ENCODE measurements at places on chromosomes 5 and 9.

DNA sequence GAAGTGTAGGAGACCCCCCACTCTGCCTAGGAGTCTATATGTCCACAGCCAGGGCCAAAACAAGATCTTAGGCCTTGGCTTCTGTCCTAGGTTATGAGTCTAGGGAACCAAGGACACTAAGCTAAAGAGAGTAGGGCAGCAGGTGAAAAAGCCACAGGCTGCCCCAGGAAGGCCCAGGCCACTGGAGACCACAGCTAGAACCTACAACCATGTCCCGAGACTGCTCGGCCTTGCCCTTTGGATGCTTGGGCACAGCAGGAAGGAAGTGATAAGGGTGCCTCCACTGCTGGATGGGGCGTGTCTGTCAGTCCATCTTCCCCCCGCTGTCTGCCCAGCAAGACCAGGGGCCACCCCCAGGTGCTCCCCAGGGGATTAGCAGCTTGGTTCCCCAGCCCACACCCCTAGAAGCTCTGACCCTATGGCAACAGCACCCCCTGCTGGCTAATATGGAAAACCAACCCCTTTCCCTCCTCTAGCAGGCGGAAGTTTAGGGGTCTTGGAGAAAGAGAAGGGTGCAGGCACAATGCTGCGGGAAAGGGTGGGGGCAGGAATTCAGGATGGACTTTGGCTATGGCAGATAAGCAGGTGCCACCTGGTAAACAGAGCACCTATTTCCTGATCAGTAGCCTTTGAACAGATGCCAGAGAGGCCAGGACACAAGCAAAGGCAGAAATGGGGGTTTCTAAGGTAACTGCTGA lies 10.5 kb upstream of the IRF1 start:
- no peak for DNase-seq

GRCh38 chr9:121273064-121273775 lies 5.3 kb downstream of the GSN start:
- no peak for DNase-seq

DNA sequence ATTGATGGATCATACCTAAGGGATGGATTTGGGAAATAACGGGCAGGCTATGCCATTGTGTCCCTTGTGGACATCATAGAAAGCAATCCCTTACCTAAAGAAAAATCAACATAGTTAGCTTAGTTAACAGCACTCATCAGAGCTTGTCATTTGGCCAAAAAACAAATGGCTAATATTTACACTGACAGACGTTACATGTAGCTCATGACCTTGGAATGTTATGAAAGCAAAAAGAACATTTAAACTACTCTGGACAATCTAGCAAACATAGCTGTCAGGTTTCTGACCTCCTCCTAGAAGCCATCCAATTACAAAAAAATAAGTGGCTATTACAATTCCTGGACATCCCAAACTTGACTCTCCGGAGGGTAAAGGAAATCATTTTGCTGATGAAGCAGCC lies 23.8 kb downstream of the TMEM232 start:
- no peak for DNase-seq

DNA sequence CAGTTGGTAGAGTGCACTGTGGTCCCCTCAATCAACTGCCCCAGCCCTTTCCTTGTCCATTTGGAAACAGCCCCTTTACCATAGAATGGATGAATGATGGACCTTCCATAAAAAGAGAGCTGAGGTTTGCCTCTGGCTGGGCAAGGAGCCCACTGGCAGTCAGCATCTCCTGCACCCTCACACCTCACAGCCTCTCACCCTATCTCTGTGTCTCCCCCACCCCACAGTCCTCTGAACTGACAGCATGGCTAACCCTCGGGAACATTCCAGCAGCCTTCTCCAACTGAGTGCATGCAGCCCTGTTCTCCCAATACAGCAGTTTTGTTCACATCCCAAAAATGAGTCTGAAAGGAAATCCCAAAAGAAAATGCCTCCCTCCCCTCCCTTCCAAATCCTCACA lies 51.7 kb downstream of the RETREG1 start:
- no peak for DNase-seq

GRCh38 chr5:9302218-9302617 lies 243.7 kb downstream of the SEMA5A start:
- no peak for DNase-seq

DNA sequence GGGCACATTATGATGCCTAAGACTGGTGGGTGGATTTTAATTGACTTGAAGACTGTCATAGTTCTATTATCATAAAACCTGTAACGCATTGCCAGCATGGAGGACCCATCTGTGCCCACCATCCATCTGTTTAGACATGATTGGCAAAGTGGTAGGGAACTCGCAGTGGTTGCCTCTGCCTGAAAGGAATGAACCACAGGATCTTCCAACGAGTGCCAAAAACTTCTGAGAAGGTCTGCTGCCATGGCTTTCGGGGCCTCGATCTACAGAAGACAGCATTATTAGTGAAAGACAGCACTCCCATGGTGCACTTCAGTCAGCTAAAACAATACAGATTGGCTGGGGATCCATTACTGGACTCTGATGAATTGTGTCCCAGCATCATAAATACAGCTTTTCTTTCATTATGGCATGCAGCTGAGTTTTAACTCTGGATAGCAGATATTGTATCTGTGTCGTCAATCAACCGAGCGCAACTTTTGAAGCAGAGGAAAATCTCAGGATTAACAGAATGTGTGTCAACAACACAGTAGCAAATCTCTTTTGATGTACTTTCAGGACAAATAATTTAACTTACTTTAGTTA lies 74.3 kb downstream of the ZDHHC21 start:
- DNase-seq, result no peak

GRCh38 chr9:110069326-110070248 lies 138.4 kb downstream of the C9orf152 start:
- DNase-seq, result no peak

- no peak for DNase-seq
These were observed 80.0 kb downstream of the OTULIN start for GRCh38 chr5:14744296-14745187.

DNA sequence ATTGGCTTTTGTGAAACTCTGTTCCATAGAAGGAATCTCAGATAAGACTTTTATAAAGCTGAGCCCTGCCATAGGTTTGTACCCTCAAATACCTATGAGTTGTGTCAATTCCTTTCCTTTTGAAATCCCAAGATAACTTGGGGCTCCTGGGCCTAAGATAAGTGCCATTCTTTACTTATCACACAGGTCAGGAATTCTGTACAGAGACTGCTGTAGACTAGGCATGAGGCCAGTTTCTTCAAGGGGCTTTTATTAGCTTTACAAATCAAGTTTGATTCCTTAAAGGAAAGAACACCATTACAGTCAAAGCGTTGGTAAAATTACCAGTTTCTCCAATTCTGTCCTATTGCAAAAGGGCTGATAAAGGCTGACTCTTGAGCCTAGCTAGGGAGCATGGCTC lies 39.2 kb downstream of the SHC3 start:
- DNase-seq, result no peak

DNA sequence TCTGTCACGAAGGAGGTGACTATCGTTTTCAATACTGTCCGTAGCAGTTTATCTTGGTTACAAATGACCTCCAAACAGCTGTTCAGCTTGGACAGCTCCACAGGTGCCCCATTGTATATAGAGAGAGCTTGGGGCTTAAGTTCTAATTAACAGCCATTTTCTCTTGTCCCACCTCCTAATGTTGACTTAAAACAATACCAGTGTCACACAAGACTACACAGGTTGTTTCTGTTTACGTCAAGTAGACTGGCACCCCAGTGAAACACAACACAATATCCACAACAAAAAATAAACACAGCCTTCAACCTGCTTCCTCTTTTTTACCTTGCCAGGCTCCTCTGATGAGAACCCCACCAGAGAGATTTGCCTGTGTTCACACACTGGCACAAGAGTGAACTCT lies 39.8 kb upstream of the TLE1 start:
- DNase-seq, result no peak

DNA sequence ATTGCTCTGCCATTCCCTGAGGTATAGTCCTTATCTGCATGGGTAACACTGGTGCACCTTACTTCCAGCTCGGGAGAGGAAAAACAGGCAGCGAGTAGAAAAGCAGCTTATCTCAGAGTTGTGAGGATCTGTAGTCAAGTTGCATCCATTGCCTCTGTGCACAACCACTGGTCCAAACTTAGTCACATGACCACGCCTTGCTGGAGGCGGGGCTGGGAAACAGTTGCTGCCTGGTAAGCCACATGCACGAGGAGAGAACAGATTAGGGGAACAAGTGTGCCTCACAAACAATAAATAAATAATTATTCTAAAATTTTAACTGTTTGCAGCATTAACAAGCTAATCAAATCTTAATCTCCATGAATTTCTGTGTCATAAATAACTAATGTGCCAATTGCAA lies 18.6 kb downstream of the ZNF622 start:
- no peak for DNase-seq

DNA sequence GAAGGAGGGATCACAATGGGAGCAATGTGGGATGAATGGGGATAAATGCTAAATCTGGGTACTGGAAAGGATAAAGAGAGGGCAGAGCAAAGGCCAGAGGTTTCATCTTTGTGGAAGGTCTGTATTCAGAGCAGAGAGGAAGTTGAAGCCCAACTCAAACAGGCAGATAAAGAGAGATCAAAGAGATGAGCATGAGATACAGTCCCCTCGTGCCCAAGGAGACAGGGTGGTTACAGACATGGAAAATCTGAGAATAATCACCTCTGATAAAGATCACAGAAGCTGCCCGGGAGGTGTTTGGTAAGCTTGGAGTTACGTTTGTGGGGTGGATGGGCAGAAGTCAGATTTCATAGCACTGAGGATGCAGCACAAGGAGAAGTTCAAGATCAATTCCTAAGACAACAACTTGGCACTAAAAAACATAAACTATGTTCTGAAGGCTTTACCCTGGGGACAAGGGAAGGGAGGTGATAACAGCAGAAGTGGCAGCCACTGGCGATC lies 459 bp upstream of the ERAP2 start:
- no peak for DNase-seq

GRCh38 chr9:20553558-20554149 lies 68.6 kb downstream of the MLLT3 start:
- DNase-seq, result no peak

DNA sequence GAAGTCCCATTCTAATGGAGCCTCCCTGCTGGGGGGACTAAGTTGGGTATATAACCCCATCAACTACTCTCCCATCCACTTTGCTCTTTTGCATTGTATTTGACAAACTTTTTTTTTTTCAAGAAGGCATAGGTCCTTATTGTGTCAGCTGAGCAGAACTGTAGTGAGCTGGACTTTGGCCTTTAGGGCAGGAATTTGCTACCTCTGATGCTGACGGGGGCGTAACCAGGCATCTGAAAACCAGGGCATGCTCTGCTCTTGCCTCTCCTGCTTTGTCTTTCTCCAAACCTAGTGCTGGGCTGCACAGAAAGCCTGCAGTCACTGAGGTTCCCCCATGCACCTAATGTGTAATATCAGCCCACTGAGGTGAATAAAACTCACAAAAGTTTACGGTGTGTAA lies 49.0 kb downstream of the MSX2 start:
- no peak for DNase-seq

DNA sequence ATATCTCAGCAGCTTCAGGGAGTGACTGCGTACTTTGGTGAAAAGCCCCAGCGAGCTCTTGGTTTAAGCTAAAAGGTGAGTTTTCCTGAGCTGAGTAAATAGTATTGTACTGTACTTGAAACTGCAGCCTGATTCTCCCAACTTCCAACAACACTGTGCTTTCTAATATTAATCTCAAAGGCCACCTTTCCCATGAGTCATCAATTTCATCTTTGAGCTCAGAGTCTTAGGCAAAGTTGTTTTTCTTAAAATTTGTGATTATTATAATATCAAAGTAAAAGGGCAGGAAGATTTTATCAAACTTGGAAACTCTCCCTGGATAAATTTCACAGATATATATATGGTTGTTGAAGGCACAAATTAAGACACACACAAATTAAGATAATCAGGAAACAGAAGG lies 51.0 kb downstream of the TRPC7 start:
- DNase-seq, result no peak

- DNase-seq, result no peak
These were observed 144.7 kb downstream of the TRPM6 start for GRCh38 chr9:74742792-74743730.

GRCh38 chr5:58759745-58760144 lies 176.9 kb downstream of the RAB3C start:
- DNase-seq, result no peak

GRCh38 chr5:45062044-45062443 lies 253.3 kb downstream of the MRPS30 start:
- DNase-seq, result no peak

- no peak for DNase-seq
These were observed 13.8 kb downstream of the ACO1 start for GRCh38 chr9:32398207-32398606.

DNA sequence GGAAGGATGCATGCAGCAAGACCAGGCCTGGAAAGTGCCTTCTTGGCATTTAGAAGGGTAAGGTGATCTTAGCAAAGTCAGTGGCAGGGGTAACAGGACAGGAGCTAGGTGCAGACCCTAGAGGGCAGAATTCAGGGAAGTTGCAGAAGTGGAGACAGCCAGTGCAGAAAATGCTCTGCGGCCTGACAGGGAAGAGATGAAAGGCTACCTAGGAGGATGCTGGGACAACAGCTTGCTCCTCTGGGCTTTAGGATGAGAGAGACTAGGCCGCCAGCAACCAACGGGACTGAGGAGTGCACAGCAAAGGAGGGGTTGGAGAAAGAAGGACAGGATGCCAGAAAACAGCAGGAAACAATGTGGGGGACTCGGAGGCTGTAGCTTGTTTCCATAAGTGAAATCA lies 219.9 kb downstream of the FSTL4 start:
- DNase-seq, result no peak

DNA sequence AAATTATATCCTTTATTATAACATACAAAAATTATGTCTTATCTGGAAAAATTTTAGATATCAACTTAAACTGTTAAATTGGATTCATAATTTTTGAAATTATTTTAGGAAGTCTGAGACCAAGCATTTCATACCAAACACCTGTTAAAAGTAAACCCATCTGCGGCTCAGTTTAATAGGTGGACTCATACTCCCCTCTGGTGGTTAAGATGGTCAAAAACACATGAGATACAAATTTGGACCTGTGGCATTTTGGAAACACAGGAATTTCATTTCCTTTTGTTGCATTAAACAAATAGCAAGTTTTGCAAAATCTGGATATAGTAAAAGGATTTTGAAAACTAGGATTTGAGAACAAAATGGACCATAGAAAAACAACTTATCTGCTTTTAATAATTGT lies 53.7 kb downstream of the RGMB start:
- DNase-seq, result no peak

GRCh38 chr5:17087035-17087434 lies 130.4 kb upstream of the BASP1 start:
- no peak for DNase-seq

GRCh38 chr9:137235424-137236237 lies 4.9 kb downstream of the SLC34A3 start:
- no peak for DNase-seq

- no peak for DNase-seq
These were observed 13.3 kb upstream of the VLDLR start for GRCh38 chr9:2608276-2608675.

DNA sequence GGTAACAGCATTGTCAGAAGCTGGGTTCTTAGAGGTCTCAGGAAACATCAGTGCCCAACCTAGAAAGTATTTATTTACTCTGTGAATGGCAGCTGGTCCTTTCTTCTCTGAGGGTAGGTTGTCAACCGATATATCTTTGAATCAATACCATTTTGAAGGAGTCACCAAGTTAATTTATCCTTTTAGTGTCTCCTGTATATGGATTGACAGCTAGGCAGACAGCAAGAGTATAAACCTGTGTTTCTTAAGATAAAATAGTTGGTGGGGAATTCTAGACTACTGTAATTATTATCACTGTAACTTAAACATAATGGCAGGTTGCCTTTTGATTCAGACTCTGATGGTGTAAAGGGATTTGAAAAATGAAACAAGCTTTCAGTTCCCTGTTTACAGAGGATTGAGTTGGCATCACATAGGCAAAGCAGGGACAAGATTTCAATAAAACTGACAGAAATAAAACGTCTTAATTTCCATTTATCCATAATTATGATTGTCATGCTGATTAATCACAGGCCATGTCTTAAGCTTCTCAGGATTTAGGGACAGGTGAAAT lies 190.8 kb upstream of the HAPLN1 start:
- no peak for DNase-seq
